CD4-positive, alpha-beta T cell treated with Interferon alpha-2 for 1 hour (primary cell): ENCODE measurements at places on chromosomes 5 and 9.

GRCh38 chr5:16773991-16774390 lies 157.2 kb upstream of the RETREG1 start:
- DNase-seq, result no peak

- DNase-seq, result no peak
Observed at GRCh38 chr9:118975736-118976135, 393.5 kb downstream of the BRINP1 start.

- DNase-seq, result no peak
Observed at GRCh38 chr9:13967011-13967410, 346.9 kb downstream of the NFIB start.

- no peak for DNase-seq
Observed at GRCh38 chr5:84149094-84149493, 235.6 kb downstream of the EDIL3 start.

DNA sequence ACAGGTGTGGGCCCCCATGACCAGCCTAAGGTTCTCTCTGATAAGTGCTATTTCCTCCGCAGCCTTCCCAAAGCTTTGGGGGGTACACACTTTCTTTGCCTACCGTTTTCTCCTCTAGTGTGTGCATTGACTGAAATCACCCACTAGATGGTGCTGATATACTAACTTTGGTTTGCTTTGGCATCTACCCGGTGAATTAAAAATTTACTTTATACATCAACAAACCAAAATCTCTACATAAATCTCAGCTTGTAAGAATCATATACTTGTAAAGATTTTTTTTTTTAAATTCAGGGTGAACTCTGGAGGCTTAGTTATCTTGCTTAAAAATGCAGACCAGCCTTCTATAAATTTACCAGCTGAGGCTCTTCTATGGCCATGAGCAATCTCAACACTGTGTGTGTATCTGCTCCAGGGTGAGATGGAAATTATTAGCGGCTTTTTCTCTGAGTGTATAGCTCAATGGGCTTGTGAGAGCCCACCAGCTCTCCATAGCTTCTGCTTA lies 475.7 kb upstream of the TNC start:
- DNase-seq, result peak; percentile 18

GRCh38 chr9:93303806-93304573 lies 120.1 kb downstream of the WNK2 start:
- DNase-seq, result no peak

GRCh38 chr9:110248361-110248760 lies 7.9 kb downstream of the TXN start:
- no peak for DNase-seq

DNA sequence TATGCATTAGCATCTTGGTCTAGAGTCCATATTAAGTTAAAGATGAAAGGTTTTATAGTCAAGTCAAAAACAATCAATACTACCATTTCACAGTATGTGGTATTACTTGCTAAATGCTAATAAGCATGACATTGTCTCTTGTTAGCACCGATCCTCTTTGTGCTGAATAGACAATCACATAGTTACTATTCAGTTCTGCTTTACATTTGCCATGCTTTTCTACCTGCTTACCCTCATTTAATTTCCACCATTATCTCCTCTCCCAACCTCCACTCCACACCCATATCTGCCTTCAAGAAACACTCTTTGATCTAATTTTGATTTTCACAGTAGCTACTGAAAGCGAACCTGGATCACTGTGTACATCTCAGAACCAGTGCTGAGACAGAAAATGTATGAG lies 16.8 kb downstream of the MEGF9 start:
- DNase-seq, result no peak

- no peak for DNase-seq
Observed at GRCh38 chr5:172777881-172778814, 7.2 kb upstream of the DUSP1 start.

GRCh38 chr5:78522476-78523260 lies 125.9 kb downstream of the LHFPL2 start:
- DNase-seq, result no peak

GRCh38 chr5:133129289-133129688 lies 77.5 kb downstream of the HSPA4 start:
- no peak for DNase-seq

- no peak for DNase-seq
Observed at GRCh38 chr9:126666155-126666803, 52.6 kb downstream of the LMX1B start.

DNA sequence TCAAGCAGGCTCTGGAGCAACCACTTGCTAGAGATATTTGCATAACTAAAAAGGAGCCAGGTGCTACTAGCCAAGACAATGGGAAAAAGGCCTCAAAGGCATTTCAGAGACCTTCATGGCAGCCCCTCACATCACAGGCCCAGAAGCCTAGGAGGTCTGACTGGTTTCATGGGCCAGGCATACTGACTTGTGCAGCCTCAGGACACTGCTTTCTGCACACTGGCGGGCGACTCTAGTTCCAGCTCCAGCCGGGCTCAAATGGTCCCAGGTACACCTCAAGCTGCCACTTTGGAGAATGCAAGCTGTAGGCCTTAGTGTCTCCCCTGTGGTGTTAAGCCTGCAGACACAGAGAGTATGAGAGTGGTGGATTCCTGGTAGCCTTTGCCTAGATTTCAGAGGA lies 27.1 kb downstream of the COX7C start:
- DNase-seq, result no peak

GRCh38 chr5:107604146-107604910 lies 66.4 kb downstream of the EFNA5 start:
- no peak for DNase-seq

GRCh38 chr9:36665387-36665786 lies 92.7 kb downstream of the MELK start:
- no peak for DNase-seq

GRCh38 chr9:108552459-108553040 lies 303.2 kb downstream of the ACTL7B start:
- DNase-seq, result no peak

- peak; percentile 60 for DNase-seq
Observed at GRCh38 chr5:40623480-40624420, 56.0 kb upstream of the PTGER4 start.

DNA sequence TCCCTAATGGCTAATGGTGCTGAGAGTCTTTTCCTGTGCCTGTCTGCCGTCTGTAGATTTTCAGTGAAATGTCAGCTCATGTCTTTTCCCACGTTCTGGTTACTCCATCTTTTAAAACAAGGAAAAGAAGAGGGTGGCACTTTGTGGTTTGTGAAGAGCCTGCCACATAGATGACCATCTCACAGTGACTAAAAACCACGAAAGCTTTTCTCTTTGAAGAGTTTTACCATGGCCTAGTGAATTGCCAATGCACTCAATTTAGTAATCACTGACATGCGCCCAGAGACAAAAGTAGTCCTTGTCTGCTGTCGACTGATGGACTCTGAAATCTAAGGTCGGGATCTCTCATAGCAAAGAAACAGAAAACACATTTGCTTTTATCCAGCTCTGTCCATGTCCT lies 50.4 kb downstream of the SPATA31C2 start:
- DNase-seq, result no peak

- no peak for DNase-seq
Observed at GRCh38 chr5:157475432-157475831, 15.4 kb downstream of the NIPAL4 start.

GRCh38 chr5:74391410-74391809 lies 249.1 kb downstream of the ENC1 start:
- DNase-seq, result no peak
